Right hindlimb (tissue), 1 donor: ENCODE measurements at places on chromosomes 2 and 18.

GRCh38 chr2:44759823-44760222 lies 181.7 kb upstream of the SIX3 start:
- DNase-seq = no peak

GRCh38 chr2:146374505-146374904 lies 1470.3 kb upstream of the ACVR2A start:
- DNase-seq = no peak

DNA sequence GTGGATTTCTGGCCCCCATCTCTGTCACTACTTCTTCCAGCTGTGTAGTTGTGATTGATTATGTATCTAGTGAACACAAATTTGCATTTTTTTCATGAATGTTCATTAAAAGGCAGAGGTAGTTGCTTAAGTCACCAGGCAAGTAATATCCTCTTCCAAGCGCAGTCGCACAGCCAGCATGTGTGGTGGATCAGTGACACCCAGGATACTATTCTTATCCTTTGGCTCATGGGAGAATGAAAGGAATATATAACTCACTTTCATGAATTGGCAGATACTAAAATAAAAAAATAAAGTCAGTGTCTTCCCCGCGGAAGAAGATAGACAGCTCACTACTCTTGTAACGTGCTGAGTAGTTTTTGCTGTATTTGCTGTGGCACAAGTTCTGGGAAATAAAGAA lies 387.8 kb downstream of the CDH7 start:
- no peak for DNase-seq

DNA sequence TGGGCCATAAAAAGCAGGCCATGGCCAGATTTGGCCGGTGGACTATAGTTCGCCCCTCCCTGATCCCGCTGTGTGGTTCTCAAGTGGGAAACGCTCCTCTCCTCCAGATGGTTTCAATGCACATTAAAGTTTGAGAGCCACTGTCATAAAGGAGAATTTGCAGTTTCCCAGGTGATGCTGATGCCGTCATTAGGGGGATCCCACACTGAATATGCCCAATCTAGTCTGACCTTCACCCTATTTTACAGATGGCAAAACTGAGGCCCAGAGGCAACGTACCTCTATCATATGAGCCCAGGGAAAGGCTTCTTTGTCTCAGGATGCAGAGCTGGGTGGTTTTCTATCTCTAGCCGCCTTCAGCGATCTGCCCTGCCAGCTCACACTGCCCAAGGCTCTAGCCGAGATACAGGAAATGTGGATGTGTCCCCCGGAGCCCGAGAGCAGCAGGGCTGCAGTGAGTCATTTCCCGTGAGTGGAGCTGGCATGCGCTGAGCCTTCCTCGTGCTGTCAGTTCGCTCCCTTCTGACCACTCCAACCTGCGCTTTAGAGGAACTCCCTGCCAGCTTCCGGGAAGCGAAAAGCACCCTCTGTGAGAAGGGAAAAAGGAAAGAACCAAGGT lies 116.2 kb downstream of the SMAD7 start:
- DNase-seq = peak; percentile 57

DNA sequence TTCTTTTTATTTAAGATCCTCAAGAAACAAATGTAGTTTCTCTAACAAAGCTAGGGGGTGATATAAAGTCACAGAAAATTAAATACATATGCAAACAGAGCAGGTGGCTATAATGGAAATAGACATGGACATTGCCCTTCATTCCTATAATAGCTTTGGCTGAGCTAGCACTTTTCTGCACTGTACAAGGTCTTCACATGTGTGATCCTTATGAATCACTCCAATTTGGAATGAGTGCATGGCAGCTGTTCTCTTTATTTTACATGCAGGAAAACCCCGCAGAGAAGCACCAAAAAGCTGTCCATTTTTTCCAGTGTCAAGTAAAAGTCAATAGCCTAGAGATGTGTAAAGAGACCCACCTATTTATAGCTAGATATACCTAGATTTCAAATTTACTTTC lies 747.4 kb upstream of the SLC8A1 start:
- no peak for DNase-seq

DNA sequence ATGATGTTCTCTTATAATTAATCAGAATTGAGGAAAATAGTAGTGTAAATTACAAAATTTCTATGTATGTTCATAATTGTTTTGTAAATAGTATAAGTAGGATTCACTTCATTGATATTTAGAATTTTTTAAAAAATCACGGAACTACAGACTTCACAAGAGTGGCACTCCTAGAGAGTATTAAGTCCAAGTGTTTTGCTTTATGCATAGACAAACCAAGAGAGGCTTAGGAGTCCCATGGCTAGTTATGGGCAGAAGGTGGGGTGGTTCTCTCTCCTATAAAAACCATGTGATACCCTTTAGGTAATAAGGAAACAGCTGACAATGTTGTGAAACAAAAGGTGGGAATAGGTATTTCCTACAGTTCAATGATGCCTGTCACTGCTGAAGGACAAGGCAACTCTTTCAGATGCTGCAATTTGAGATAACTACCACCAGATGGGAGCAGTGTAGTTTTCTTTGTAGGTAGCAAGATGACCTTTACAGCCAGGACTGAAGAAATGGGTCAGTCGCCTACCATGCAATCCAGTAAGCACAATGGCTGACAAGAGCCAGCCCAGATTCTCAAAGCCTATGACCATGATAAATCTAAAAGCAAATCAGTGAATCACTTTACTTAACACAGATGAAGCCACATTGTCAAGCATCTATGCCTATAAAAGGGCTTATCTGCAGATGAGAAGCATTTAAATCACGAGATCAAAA lies 83.9 kb downstream of the AAK1 start:
- DNase-seq = no peak

DNA sequence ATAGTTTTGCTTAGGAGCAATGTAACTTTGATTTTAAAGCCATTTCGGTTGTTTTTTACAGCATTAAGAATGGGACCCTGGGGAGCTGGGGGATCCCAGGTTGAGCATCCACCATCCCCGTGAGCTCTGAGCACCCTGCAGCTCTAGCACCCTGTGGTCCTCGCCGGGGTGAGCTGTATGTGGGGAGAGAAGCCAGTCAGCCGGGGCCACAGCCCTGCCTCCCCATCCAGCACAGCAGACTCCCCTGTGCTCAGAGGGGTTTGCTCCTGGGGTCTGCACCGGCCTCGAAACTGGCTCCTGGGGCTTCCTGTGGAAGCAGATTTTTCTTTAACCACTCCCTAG lies 1.3 kb downstream of the COL6A3 start:
- no peak for DNase-seq

- no peak for DNase-seq
These were observed 29.4 kb downstream of the LIPG start for GRCh38 chr18:49591271-49591670.

DNA sequence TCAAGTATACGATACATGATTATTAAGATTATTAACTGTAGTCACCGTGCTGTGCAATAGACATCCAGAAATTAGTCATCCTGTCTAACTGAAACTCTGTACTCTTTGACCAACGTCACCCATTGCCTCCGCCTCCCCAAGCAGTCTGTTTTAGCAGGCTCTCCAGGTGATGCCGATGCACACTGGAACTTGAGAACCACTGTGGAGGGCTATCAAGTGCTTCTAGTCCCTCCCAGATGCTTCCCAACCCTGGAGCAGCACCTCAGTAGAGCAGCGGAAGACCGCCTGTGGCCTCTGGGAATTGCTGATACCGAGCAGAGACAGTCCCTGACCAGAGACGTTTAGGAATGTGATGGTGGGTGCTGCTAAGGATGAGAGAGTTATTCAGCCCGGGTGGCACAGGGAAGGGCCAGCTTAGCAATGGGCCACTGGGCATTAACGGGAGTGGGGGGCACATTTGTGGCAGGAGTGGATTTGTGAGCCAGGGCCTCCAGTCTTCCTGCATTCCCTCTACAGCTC lies 50.7 kb downstream of the LIPG start:
- no peak for DNase-seq

DNA sequence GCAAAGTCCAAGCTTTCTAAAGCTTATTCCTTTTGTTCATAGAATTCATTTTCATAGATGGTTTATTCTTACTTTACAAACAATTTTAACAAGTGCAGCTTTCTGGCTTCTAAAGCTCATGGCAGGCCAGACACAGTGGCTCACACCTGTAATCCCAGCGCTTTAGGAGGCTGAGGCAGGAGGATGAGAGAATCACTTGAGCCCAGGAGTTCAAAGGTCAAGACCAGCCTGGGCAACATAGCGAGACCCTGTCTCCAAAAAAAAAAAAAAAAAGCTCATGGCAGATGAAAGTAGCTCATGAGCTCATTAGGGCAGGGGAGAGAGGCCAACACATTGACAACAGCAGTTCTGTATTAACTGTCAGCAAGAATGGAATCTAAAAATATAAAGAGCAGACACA lies 28.1 kb upstream of the NPC1 start:
- DNase-seq = no peak

GRCh38 chr18:61898640-61899101 lies 5.9 kb upstream of the RNF152 start:
- no peak for DNase-seq

DNA sequence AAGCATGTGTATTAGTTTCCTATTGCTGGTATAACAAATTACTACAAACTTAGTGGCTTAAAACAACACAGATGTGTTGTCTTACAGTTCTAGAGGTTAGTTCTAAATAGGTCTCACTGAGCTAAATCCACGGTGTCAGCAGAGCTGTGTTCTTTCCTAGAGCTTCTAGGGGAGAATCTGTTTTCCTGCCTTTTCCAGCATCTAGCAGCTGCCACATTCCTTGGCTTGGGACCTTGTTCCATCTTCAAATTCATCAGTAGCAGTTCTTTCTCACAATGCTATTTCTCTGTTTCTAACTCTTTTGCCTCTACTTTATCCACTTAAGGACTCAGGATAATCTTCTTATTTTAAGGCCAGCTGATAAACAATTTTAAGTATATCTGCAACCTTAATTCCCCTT lies 32.2 kb upstream of the CREB1 start:
- DNase-seq = no peak

GRCh38 chr2:112583497-112584133 lies 794 bp upstream of the CHCHD5 start:
- DNase-seq = no peak

GRCh38 chr2:209591021-209591420 lies 167.2 kb downstream of the MAP2 start:
- DNase-seq = no peak

- DNase-seq = peak; percentile 87
These were observed 86.6 kb downstream of the TMEM182 start for GRCh38 chr2:102848366-102848839.

GRCh38 chr18:59026831-59027410 lies 112.8 kb upstream of the SEC11C start:
- DNase-seq = no peak

- no peak for DNase-seq
These were observed 48.9 kb upstream of the EMILIN2 start for GRCh38 chr18:2797951-2798350.

GRCh38 chr2:39466311-39466710 lies 29.2 kb upstream of the MAP4K3 start:
- DNase-seq = no peak

DNA sequence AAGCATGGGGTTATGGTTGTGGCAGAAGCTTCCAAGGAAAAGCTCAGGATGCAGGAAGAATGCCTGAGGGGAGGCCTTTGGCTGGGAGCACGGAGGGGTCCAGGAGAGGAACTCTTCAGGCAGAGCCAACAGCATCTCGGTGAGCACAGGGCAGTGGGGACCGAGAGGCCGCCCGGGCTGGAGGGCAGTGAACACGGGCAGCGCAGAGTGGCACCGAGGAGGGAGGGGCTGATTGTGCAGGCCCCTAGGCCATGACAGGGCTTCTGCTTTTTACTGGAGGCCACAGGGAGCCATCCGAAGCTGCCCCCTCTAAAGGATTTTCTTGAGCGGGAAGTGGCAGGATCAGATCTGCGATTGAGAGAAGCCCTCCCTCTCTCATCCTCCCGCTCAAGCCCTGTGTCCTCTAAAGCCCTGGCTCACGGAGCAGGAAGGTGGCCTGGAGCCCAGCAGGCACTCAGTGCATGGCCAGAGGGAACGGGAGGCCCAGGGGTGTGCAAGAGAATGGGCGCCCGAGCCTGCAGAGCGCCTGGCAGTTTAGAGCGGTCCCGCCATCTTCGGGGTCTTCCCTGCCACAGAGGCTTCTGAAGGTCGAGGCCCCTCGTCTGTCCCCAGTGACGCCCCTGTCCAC lies 110.0 kb upstream of the STON1 start:
- peak; percentile 33 for DNase-seq

DNA sequence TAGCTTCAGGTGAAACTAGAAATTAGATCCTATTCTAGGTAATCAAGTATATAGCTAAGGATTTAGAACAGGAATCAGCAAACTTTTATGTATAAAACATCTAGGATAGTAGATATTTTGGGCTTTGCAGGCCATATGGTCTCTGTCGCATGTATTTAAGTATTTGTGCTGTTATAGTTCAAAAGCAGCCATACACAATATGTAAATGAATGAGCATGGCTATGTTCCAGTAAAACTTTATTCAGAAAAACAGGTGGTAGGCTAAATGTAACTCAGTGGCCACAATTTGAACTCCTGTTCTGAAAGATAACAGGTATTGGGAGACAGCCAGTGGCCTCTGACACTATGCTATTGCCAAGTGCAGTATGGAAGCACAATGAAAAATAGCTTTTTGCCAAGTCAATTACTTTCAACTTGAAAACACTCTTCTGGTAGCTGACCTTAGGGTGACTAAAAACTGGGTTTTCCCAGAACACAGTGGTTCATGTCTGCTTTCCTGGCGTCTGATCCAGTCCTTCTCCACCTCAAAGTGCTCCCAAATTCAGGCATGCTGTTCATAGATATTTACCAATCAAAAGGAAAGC lies 304.7 kb upstream of the SYT4 start:
- DNase-seq = no peak

GRCh38 chr2:64698668-64699444 lies 45.1 kb upstream of the SERTAD2 start:
- no peak for DNase-seq

DNA sequence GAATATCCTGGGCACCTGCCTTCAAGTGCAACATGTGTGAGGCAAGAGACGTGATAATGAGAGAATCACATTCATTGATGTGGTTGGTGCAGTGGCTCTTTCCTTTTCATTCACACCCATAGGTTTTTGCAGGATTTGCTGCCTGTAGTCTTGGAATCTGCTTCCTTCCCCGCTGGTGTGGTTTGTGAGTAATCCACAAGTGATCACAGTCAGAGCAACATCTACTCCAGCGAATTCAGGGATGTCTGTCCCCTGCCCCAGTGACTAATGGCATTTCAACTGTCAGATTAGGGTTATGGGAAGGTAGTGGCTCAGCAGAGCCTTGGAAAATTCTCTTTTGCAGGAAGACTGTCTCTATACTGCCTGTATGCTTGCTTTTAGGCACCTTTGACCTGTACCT lies 225.5 kb upstream of the RBMS1 start:
- no peak for DNase-seq

GRCh38 chr2:28449488-28450395 lies 46.1 kb upstream of the PLB1 start:
- DNase-seq = no peak

GRCh38 chr2:227456772-227457171 lies 15.2 kb upstream of the AGFG1 start:
- no peak for DNase-seq

DNA sequence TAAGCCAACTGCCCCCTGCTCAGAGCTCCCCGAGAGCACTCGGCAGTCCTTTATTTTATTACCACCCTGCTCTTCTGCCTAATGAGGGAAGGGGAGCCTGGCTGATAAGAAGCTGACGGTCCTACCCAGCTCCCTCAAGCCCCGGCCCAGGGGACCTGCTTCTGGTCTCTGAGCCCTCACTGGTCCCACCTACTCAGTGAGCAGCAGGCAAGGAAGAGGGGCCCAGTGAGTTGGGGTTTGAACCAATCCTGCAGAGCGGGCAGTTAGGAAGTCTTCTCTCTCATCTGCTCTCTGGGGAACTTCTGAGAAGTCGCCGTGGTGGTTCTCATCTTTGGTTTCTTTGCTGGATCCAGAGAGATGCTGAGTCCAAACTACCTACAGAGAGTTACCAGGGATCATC lies 218.9 kb downstream of the NDUFA10 start:
- no peak for DNase-seq
